BJ (cell line): ENCODE measurements at places on chromosomes 4 and X. TPM values are rescaled to one million over a fixed set of nuclear protein-coding genes. Genes with fewer than 3 reads are reported as not detected.

Gene PDCL2
- polyA plus RNA-seq, result not detected in 2 replicates

Gene TRPC5OS
- not detected in 2 replicates for polyA plus RNA-seq

Gene AFM
- not detected in 2 replicates for polyA plus RNA-seq

Gene ZCCHC18
- polyA plus RNA-seq, result 1.5 and 3.2 TPM in 2 replicates

Gene SHOX
- polyA plus RNA-seq, result 18.2 and 22.8 TPM in 2 replicates

Gene CT83
- polyA plus RNA-seq, result not detected in 2 replicates

Gene NAP1L2
- polyA plus RNA-seq, result not detected in 2 replicates

Gene ZIC3
- not detected in 2 replicates for polyA plus RNA-seq

Gene NPY5R
- not detected in 2 replicates for polyA plus RNA-seq

Gene STK32B
- 5.6 and 11.2 TPM in 2 replicates for polyA plus RNA-seq

Gene TRO
- 9.9 and 11.1 TPM in 2 replicates for polyA plus RNA-seq

Gene NLGN4X
- 0.48 and 1.1 TPM in 2 replicates for polyA plus RNA-seq

Gene SMIM20
- 15.7 and 33.0 TPM in 2 replicates for polyA plus RNA-seq

Gene CLIC2
- polyA plus RNA-seq, result 0.02 TPM in 1 of 2 replicates, not detected in the other

Gene CLDN34
- polyA plus RNA-seq, result not detected in 2 replicates

Gene SLC6A14
- polyA plus RNA-seq, result not detected in 2 replicates

Gene TBX22
- polyA plus RNA-seq, result not detected in 2 replicates

Gene LRP2BP
- polyA plus RNA-seq, result 0.13 and 0.15 TPM in 2 replicates

Gene SPATA4
- polyA plus RNA-seq, result 0.07 and 0.17 TPM in 2 replicates

Gene POU4F2
- polyA plus RNA-seq, result not detected in 2 replicates

Gene SLC4A4
- polyA plus RNA-seq, result 1.9 and 3.4 TPM in 2 replicates

Gene CD38
- not detected in 2 replicates for polyA plus RNA-seq
